ENCODE measurements at places on chromosomes 2 and 18.

DNA sequence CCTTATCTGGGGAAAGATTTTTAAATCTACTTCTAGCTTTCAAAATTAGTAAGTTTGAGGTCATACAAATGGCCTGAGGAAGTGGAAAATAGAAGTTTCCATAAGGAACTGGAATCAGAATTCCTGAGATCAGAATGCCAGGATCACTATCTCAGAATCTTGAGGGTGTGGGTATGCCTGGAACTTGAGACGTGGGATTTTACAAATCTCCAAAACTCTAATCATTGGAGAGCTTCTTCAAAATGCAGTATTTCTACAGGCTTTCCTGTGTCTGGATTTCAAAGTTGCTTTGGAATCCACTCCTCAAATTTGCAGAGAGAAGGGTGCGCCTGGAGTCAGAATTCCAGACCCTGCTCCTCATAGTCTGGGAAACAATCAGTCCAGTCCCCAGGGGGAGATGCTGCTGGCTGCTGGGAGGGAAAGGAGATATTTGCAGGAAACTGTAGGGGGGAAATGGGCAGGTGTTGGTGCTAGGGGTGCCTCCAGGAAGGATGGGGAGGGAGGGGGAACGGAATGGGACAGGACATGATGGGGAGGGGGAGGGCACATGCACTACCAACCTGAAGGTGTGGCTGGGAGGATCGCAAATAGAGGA is 31.0 kb upstream of the CATIP start:
- DNase-seq: no peak

DNA sequence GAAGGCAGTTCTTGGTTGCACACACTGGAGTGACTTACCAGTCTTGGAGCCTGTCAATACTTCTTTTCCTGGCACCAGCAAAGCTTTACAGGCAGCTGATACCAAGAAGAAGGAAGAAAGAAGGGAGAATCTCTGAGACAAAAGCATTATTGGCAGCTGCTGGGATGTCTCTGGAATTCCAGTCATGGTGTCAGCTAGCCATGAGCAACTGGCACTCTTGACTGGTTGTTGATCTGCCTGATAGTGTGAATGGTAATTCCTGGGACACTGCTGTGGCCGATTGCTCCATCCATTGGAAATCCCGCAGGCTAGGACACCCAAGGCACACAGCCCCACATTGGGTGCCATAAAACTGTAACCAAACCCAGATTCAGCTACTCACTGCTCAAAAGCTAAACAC is 17.8 kb upstream of the SPAG16 start:
- no peak for DNase-seq

DNA sequence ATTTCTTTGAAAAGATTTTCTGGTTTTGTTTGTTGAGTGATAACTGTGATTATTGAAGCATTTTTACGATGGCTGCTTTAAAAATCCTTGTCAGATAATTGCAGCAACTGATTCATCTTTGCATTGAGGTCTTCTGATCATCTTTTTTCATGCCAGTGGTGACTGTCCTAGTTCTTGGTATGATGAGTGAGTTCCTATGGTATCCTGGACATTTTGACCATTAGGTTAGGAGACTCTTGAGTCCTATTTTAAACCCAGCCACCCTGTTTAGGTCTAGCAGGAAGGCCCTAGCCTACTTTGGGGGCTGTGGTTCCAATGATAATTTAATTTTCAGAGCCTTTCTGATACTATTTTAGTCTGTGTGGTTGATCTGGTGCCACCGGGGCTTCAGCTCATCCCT is 72.7 kb upstream of the REV1 start:
- no peak for DNase-seq

DNA sequence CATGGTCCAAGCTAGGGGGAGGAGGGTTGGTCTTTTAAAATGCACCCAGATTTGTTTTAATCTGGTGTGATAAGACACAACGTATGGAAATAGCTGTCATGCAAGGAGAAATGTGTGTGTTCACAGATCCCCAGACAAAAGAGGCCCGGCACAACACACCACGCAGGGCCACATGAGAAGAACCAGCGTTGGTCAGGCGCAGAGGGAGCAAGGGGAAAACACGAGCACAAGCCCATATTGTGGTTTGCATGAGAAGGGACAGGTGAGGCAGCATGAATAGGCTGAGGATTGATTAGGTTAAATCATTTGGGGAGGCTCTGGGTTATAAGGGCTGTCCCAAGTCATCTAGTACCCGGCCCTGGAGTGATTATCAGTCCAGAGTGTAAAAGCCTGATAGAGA is 272.5 kb upstream of the NCKAP5 start:
- DNase-seq: no peak

- DNase-seq: no peak
These were observed 66.5 kb downstream of the AGAP1 start for GRCh38 chr2:235560345-235560744.

DNA sequence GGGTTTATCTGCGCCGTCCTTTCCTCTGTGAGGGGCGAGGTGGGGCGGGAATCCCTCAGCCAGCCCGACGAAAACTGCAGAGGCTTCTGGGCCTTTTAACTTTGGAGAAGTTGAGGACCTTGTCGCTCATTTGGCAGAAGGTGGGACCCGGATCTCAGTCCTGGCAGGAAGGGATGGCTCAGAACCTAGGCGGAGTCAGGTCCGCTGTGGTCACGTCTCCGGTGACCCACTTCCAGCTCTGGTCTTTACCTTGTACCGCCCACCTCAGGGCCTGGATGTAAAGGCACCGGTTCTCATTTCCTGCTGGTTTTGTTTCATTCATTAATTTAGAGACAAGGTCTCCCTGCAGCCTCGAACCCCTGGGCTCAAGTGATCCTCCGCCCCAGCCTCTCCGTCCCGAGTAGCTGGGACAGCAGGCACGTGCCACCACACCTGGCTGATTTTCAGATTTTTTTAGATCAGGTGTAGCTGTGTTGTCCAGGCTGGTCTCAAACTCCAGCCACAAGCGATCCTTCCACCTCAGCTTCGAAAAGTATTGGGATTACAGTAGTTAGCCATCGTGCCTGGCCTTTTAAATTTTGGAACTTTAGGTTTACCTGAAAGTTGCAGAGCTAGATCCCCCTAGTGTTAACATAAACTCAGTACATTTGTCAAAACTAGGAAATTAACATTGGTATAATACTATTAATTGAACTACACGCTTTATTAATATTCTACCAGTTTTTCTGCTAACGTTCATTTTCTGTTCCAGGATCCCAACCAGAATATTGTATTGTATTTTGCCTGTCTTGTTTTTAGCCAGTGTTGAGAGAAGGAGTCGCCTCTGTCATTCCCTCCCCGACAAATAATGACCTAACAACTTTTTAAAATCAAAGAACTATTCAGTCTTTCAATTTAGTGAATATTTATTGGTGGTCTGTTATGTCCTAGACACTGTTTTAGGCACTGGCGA is 852 bp downstream of the POLI start:
- no peak for DNase-seq

DNA sequence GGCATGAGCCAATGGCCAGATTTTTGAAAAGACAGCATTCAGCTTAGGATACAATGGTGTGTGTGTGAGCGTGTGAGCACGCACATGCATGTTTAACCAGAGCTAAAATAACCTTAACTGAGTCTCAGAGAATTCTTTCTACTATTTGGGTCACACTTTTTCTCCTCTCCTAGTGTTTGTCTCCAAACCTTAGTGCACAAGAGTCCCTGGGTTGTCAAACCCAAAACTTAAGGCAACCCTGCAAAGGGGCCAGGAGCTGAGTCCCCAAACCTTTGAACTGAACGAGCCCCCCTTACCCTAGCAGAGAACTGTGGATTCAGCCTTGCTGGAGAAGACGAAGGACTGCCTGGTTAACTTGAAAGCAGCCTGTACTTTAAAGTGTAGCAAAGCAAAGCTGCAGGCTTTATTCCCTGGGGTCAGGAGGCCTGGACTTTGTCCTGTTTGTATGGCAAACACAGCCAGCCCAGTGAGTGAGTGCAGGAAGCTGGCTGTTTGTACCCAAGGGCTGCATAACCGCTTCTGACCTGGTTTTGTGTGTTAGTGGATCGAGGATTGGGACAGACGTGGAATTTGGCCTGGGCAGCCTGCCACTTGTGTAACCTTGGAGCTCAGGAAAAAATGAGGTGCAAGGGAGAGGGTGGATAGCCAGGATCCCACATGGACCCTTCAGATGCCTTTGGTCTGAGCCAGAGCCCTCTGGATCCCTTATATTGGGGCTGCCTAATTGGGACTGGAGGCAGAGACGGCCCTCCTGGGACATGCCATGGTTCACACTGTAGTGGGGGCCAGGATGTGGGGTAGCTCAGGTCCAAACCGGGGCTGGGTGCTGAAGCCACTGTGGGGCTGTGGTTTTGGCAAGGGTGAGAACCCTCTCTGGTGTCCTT is 6.4 kb upstream of the PSMD1 start:
- DNase-seq: no peak

GRCh38 chr2:37713258-37713700 is 41.8 kb upstream of the CDC42EP3 start:
- no peak for DNase-seq

- DNase-seq: peak; percentile 70
These were observed 1.9 kb downstream of the PTMA start for GRCh38 chr2:231709981-231710798.

- no peak for DNase-seq
These were observed 1579.5 kb downstream of the LRP1B start for GRCh38 chr2:140551287-140551686.

DNA sequence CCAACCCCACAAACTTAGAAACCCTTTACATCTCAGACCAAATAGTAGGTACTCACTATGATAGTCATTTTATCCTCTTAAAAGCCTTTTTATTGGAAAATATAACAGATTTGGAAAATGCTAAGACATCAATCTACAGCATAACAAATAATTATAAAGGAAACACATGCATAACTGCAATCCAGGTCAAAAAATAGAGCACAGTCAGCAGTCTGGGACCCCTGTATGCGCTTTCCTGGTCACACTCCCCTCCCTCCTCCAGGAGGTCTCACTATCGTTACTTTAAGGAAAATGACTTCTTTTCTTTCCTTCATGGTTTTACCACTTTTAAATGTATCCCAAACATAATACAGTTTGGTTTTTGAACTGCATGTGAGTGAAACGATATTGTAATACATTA is 90.5 kb upstream of the CCDC150 start:
- DNase-seq: no peak

DNA sequence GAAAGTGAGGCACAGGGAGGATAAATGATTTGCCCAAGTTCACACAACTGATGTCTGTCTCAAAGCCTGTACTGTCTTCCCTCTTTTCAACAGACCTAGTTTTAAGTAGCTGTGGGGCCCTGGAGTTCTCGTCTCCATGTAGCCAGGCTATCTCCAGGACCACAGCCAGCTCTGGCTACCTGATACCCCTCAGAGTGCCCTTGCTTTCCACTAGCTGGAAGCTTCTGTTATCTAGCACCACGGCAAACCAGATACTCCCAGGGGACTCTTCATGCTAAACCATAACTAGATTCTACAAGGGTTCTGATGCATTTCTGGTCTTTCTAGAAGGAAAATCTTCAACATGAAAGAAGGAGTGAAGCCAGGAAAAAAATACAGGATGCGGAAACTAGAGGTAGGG is 137.3 kb downstream of the GALNT14 start:
- no peak for DNase-seq

DNA sequence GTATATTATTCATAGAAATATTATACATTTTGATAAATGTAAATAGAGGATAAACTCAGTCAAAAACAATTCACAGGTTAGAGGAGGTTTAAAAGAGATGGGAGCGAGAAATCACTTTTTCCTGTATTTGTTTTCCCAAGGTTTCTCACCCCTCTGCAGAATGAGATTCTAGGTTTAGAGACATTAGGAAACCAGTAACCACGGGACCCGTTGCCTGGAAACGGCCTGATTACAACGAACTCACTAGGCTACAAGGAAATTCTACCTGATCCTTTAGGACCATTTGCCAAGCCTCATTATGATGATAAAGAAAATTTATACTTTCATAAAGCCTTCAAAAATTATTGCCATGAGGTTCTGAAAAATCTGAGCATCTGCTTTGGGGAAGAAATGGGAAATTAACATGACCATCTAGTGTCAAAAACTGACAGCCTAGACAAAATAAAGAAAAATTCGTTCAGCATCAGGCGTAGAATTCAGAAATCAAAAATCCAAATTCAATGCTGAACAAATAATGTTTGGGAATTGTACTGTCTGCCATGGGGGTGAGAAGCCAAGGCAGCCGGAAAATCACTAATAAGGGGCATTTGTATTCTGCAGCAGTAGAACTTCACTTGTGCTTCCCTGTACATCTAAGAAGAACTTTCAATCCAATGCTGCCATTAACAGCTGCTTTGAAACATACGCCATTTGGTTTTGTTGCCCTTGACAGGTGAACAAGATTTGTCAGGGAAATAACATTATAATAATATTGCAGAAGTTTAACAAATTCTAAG is 262.3 kb downstream of the NRXN1 start:
- DNase-seq: no peak

- no peak for DNase-seq
These were observed 52.8 kb downstream of the RPL37A start for GRCh38 chr2:216551234-216552068.

DNA sequence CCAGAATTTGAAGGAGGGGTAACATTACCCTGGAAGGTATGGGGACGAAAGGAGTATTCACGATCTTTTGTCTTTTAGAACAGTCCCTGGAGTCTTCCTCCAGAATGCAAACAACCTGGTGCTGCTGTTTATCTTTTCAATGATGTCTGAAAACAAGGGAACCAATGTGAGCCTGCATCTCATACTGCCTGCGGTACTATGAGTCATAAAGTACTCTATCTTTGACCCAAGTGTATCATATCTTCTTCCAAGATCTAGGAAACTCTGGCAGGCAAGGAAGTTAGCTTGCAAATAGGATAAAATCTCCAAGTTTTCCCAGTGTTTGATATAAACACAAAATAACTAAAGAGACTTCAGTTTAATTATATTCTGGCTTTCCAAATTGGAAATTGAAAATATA is 968.5 kb downstream of the LRP1B start:
- DNase-seq: no peak

GRCh38 chr2:147450661-147451510 is 393.9 kb upstream of the ACVR2A start:
- no peak for DNase-seq

GRCh38 chr2:240200230-240201051 is 60.0 kb upstream of the OTOS start:
- no peak for DNase-seq

GRCh38 chr18:78625847-78626246 is 353.8 kb upstream of the SALL3 start:
- DNase-seq: no peak

- no peak for DNase-seq
These were observed 165.0 kb upstream of the CCDC68 start for GRCh38 chr18:55124078-55124763.

GRCh38 chr18:50671376-50671775 is 111.5 kb downstream of the MAPK4 start:
- no peak for DNase-seq

GRCh38 chr2:159985656-159986055 is 76.8 kb downstream of the PLA2R1 start:
- DNase-seq: no peak

- no peak for DNase-seq
These were observed 1.4 kb downstream of the RAB11FIP5 start for GRCh38 chr2:73111073-73112025.

- DNase-seq: no peak
These were observed 54.5 kb downstream of the SKA1 start for GRCh38 chr18:50429207-50429948.
